ENCODE measurements at places on chromosomes 3 and 15. TPM values are rescaled to one million over a fixed set of nuclear protein-coding genes. Genes with fewer than 3 reads are reported as not detected.
A peak's percentile ranks its signal among the peaks of the same experiment; 100 is the strongest.

KIF23 gene
- polyA plus RNA-seq = 0.27 TPM

CHL1 gene
- polyA plus RNA-seq = 14.3 TPM

CKMT1A gene
- polyA plus RNA-seq = 1.8 TPM

ANKUB1 gene
- not detected for polyA plus RNA-seq

HACD2 gene
- polyA plus RNA-seq = 11.8 TPM

DNA sequence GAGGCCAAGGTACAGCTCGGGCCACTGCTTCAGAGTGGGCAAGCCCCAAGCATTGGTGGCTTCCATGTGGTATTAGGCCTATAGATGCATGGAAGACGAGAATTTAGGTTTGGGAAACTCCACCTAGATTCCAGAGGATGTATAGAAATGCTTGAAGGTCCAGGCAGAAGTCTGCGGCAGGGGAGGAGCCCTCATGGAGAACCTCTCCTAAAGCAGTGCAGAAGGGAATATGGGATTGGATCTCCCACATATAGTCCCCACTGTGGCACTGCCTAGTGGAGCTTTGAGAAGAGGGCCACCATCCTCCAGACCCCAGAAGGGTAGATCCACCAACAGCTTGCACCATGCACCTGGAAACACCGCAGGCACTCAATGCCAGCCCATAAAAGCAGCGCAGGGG, 48.1 kb upstream of the XXYLT1 start:
- no peak for DNase-seq

DNA sequence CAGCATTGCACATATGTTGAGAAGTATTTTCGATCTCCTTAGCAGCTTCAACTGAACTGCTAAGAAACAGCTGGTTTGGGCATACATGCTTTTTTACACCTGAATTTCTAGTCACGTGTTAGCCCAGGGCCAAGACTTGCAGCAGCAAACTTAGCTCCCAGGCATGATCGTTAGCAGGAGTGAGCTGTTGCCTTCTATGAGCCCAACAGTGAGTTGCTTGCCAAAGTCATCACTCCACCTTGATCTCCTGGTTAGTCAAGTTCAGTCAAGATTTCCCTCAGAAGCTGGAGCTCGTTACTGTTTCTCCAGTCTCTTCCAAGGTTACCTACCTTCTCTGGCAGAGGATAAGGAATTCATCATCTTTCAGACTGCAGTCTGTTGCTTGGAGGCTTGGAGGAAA, 100.4 kb upstream of the SEMA6D start:
- no peak for DNase-seq

DNA sequence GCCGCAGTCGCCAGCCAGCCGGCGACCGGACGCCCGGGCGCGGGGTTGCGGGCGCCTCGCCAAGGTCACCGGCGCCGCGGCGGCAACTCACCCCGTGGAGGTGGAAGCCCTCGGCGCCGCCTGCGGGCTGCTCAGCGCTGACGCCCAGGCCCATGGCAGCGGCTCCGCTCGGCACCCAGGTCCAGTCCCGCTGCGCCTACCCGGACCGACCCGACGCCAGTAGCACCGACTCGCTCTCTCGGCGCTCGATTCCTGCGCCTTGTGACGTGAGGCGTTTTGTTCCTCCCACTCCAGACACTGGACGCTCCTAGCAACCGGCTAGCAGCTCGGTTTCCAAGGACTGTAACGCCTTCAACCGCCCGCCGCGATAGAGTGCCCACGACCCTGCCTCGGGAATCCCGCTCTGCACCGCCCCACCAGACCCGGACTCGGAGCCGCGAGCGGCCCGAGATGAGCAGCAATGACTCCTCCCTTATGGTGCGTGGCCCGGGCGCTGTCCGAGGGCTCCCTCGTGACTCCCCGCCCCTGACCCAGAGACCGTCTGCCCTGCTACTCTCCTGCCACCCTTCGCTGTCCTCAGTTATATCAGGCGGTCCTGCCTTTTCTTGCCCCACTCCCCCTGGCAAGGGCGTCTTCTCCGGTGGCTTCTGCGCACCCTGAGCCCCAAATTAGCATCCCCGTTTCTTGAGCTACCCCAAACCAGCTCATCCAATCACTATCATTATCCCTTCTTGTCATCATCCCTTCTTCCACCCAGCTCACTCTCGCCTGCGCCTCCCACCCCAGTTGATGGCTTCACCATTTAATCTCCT, at the start of the genes GORASP1 and TTC21A:
Gene GORASP1, minus strand, starts transcription at position 240 of the 812 bp plus-strand sequence. Its CDS starts 86 bp downstream, at position 154.
Gene TTC21A, plus strand, starts transcription at position 293 of the 812 bp plus-strand sequence. Its CDS starts 158 bp downstream, at position 451.
- DNase-seq = peak; percentile 96

- DNase-seq = no peak
These were observed 62.5 kb upstream of the SKOR1 start for GRCh38 chr15:67762610-67763368.

DNA sequence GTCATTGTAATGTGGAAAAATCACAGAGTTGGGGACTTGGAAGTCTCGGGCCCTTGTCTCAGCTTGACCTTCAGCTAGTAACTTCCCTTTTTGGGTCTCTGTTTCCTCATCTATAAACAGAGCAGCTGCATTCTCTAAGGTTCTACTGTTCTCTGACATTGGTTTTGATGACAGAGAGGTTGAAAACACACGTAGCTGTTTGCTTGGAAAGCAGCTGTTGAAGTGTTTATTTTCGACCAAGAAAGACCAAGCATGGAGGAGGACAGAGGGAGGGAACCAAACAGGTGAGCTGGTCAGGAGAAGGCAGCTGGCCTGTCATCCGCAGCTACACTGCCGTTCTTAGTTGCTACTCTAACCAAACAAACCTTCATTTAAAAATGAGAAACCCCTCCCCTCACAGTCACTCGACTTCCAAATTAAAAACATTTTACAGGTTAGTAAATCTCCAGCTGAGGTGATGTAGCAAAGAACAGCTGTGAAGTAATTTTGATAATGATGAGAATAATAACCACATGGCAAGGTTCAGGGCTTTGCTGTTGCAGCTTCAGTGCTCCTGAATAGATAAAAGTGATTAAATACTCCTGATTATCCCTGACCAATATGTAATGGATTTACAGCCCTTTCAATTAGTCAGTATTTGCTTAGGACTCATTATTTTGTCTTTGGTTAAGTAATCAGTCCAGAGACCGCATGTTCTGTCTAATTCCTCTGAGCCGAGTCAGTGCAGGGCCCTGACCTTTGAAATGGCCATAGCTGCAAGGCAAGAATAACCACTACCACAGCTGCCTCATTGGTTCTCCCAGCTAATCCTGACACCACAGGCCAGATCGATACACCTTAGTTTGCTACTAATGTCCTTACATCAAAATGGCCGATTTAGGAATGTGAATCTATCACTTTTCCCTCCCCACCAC, 65.3 kb downstream of the MEIS2 start:
- no peak for DNase-seq

DNA sequence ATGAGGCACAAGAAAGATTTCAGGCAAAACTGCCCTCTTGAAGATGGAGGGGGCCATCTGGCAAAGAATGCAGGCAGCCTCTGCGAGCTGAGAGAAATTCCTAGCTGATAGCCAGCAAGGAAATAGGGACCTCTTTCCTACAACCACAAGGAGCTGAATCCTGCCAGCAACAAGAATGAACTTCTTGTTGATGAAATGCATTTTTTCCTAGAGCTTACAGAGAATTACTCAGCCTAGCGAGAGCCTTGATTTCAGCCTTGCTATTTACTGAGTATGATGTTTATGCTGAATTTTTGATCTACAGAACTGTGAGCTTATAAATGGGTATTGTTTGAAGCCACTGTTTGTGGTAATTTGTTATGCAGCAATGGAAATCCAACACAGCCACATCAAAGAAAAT, 148.5 kb upstream of the NAALADL2 start:
- no peak for DNase-seq

DNA sequence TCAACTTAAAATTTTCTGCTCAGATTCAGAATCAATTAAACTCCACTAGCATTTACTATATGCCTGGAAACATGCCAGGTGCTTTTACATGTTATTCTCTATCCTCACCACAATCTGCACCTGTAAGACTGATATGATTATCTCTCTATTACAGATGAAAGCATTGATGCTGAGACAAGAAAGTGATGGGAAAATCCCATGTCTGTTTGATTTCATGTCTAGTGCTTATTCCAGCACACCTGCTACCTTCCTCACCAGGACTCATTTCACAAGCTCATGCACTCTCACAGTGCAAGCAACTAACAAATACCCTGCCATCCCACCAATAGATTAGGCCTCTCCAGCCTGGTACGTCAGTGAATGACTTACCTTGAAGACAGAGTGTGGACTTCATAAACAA, 25.0 kb upstream of the BCL6 start:
- no peak for DNase-seq

- DNase-seq = no peak
These were observed 245.7 kb downstream of the ZIC1 start for GRCh38 chr3:147654827-147655226.

DNA sequence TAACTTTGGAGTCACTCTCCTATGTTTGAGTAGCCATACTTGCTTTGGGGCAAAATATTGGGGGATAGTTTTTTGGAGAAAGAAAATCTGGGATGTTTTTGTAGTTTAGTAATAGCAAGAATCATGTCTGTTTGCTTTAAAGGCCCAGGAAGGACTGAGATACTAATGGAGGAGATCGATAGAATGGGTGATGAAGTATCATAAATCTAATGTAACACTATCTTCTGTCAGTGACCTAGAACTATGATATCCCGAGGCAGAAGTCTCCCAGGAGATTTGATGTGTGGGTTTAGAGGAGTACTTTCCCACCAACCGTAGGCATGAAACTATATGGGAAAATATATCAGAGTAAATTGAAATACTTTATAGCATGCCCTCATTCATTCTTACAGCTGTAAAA, 21.0 kb upstream of the NFKBIZ start:
- no peak for DNase-seq

DNA sequence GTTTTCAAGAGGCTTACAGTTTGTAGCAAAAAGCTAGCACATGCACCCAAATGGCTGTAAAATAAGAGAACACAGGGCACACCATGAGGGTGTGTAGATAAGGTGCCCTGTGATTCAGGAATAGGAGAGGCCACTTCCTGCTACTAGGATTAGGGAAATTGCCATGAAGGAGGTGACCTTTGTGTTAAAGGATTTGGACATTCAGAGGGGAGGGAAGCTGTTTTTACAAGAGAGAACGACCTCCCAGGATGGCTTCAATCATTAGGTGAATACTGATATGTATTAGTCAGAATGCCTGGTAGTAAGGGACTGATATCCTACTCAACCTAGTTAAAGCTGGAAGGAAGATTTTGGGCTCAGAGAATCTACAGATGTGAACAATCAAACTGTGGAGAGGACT, 35.7 kb upstream of the ABHD17C start:
- no peak for DNase-seq

DNA sequence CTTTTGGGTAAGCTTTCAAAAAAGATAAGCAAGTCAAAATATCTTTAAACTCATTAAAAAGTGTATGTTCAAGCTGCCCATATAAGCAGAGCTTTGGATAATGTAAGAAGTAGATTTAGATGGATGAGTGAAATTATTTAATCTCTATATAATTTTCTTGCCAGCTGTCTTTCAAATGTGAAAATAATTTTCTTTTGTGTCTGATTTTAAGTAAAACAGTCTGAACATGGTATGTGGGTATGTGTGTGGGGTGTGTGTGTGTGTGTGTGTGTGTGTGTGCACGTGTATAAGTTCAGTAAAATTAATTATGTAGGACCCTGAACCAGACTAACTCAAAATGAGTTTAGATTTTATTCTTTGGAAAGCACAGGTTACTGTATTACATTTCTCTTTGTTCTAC, 155.2 kb upstream of the CGNL1 start:
- no peak for DNase-seq

DNA sequence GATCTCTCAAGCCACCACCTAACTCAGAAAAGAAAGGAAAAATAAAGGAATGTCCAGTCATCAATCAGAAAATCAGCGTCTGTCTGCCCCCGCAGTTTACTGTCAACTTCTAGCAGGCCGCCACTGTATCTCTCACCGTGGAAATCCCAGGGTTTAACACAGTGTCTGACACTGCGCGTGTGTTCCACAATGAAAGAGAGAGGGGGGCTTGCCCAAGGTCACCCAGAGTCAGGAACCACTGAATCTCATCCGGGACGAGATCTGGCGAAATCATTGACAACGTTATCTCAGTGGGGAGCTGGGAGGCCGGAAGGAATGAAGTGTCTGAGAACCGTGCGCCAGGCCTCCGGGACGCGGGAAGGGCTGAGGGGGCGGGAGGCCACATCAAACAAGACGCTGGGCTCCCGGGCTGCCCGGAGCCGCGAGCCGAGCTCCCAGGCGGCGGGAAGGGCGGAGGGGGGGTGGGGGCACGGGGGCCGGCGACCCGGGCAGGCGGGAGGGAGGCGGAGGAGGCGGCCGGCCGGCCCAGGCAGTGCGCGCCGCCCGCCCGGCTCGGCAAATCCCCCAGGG, 2.2 kb upstream of the HES1 start:
- peak; percentile 81 for DNase-seq

DNA sequence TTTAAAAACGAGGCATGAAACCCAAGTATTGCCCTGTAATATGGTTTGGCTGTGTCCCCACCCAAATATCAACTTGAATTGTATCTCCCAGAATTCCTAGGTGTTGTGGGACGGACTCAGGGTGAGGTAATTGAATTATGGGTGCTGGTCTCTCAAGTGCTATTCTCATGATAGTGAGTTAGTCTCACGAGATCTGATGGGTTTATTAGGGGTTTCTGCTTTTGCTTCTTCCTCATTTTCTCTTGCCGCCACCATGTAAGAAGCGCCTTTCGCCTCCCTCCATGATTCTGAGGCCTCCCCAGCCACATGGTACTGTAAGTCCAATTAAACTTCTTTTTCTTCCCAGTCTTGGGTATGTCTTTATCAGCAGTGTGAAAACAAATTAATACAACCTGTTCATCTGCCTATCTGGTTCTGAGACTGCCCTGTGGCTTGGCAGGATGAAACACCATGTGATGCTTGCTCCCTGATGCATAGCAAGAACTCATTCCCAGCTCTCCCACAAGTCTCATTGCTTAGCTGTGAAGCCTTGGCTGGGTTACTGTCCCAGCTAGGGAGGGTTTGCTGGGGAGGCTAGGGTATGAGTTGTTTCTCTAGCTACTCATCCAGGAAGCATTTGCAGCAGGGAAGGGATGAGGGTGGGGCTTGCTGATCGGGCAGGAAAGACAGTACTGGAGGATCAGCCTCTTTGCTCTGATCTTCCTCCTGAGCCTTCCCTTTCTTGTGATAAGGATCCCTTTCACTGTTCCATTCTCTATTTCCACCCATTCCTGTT, 3.7 kb upstream of the SQOR start:
- peak; percentile 35 for DNase-seq

DNA sequence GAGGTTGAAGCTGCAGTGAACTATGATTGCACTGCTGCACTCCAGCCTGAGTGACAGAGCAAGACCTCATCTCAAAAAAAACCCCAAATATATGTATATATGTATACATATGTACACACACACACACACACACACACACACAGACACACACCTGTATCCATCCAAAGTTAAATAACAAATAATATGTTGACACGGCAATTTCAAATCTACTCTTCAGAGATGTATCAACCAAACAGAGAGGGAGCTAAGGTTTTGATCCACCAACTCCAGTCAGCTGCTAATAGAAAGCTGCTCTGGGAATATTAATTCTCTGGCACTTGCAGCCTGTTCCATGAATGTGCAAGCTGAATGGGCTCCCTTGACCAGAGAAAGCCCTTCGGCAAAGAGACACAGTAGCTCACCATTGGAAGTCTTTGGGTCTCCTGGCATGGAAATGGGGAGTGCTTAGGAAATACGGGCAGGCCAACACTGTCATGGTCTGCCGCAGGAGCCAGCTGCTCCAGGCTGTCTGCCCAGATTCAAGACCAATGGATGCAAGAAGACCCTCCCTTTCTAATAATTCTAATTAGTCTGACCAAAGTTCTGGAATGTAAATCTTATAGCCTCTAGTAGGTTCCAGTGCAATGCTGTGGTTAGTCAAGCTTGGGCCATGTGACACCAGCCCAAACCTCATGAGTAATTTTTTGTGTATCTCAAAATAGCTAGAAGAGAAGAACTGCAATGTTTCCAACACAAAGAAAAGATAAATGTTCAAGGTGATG, 299.8 kb downstream of the KBTBD8 start:
- DNase-seq = no peak

- DNase-seq = no peak
These were observed 40.4 kb downstream of the CCR3 start for GRCh38 chr3:46282696-46283095.
